Lung (tissue), 17 donors: ENCODE measurements at places on chromosomes 6 and 20. TPM values are rescaled to one million over a fixed set of nuclear protein-coding genes. Genes with fewer than 3 reads are reported as not detected.

DNA sequence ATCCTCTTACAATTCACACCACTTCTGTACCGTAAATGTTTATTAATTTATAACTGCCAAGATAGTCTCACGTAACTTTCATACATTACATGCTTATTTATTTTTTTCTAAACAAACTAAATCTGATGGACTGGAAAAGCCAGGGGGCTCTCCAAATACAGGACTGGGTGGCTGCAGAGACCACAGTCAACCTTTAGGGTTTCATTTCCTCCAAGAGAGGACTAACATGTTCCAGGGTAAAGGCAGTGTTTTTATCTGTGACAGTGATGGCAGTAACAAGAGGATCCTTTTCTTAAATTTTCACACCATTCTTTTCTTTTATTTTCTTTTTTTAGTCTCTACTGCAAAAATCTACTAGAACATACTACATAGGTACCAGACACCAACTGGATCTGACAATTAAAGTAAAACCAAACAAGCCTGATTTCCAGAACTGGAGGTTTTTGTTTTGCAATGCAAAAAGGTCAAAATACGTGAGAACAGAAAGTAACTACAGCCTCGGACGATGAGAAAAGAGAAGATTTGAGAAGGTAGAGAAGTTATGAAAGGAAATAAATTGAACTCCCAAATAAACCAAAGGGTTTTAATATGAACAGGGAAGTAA, 1.2 kb downstream of the LMBRD1 start:
- peak; percentile 67 for DNase-seq
- peaks cover 13% of the 10 kb centered on the region for H3K4me1 ChIP-seq
- peak overlapping the region; percentile 92 for H3K27ac ChIP-seq
- H3K27me3 ChIP-seq: no peaks in the 10 kb centered on the region
- no peaks in the 10 kb centered on the region for H3K36me3 ChIP-seq

DNA sequence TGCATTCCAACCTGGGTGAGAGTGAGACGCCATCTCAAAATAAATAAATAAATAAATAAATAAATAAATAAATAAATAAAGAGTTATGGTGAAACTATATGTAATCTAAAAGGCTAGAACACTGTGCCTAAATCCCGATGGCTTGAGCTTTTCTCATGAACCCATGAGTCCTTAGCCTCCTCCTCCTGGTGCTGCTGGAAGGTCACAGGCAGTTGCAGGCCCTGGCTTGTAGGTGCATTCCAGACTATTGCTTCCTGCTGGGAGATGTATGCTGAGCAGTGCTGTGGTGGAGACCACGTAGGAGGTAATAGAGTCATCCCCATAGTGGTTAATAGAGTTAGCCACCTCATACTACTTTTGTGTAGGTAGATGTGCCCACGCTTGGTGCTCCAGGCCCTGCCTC, 12.5 kb downstream of the PTK7 start:
- peak; percentile 20 for DNase-seq
- no peaks in the 10 kb centered on the region for H3K27me3 ChIP-seq
- no peak overlapping the region for H3K27ac ChIP-seq
- no peaks in the 10 kb centered on the region for H3K36me3 ChIP-seq

Gene MAP7
- 23.4 TPM for total RNA-seq

- H3K4me1 ChIP-seq: no peaks in the 10 kb centered on the region
- no peaks in the 10 kb centered on the region for H3K36me3 ChIP-seq
- no peak for DNase-seq
- no peaks in the 10 kb centered on the region for H3K27me3 ChIP-seq
- no peak overlapping the region for H3K27ac ChIP-seq
- no peak overlapping the region for H3K4me3 ChIP-seq
Observed at GRCh38 chr6:45075246-45075645, 252.9 kb upstream of the RUNX2 start.

DNA sequence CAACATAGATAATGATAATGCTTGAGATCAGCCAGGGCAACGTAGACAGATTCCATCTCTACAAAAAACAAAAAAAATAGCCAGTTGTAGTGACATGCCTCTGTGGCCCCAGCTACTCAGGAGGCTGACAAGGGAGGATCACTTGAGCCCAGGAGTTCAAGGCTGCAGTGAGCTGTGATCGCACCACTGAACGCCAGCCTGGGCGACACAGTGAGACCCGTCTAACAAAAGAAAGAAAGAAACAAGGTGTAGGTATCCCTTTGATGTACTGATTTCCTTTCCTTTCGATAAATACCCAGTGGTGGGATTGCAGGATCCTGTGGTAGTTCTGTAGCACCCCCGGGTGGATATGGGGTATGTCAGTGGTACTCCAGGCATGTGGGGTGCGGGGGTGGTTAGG, 48.2 kb upstream of the ADTRP start:
- H3K36me3 ChIP-seq: no peaks in the 10 kb centered on the region
- H3K27ac ChIP-seq: no peak overlapping the region
- H3K4me3 ChIP-seq: no peak overlapping the region

Gene OR2H1
- not detected for total RNA-seq

GRCh38 chr20:5039255-5039657, 37.9 kb upstream of the SLC23A2 start:
- H3K4me3 ChIP-seq: no peak overlapping the region
- H3K27me3 ChIP-seq: no peaks in the 10 kb centered on the region
- H3K27ac ChIP-seq: no peak overlapping the region
- no peaks in the 10 kb centered on the region for H3K36me3 ChIP-seq

Gene CEBPB
- total RNA-seq: 54.6 TPM

Gene FERMT1
- 2.4 TPM for total RNA-seq

- no peaks in the 10 kb centered on the region for H3K27me3 ChIP-seq
- no peaks in the 10 kb centered on the region for H3K4me1 ChIP-seq
- DNase-seq: peak; percentile 26
- no peak overlapping the region for H3K4me3 ChIP-seq
Observed at GRCh38 chr6:107786709-107787588, 37.2 kb downstream of the SCML4 start.

- peaks cover 15% of the 10 kb centered on the region for H3K4me1 ChIP-seq
- DNase-seq: peak; percentile 39
- peaks cover 30% of the 10 kb centered on the region for H3K27me3 ChIP-seq
Observed at GRCh38 chr20:20362774-20363433, 5.0 kb upstream of the INSM1 start.

DNA sequence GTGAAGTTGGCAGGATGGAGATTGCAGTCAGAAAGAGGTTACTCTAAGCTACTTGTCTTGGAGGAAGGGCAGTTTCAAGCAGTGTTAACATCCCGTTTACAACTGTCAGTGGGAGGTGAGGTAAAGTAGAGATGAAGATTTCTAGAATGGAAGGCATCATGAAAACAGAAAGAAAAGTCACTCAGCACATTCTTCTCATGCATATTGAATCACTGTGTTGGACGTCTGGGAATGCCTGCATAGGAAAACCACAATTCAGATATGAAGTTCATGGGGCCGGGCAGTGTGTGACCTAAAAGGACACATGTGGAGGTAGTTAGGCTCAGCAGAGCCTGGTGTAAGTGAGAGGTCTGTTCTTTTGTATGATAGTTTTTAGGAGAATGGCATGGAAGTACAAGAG, 73.5 kb upstream of the LAMP5 start:
- DNase-seq: no peak
- no peaks in the 10 kb centered on the region for H3K4me1 ChIP-seq
- H3K27me3 ChIP-seq: no peaks in the 10 kb centered on the region
- H3K4me3 ChIP-seq: no peak overlapping the region
- H3K27ac ChIP-seq: no peak overlapping the region
- H3K36me3 ChIP-seq: peaks cover 41% of the 10 kb centered on the region

GRCh38 chr20:51128198-51128597, 105.3 kb upstream of the KCNG1 start:
- no peak overlapping the region for H3K4me3 ChIP-seq
- H3K4me1 ChIP-seq: peaks cover 5% of the 10 kb centered on the region
- no peak overlapping the region for H3K27ac ChIP-seq
- no peaks in the 10 kb centered on the region for H3K36me3 ChIP-seq
- H3K27me3 ChIP-seq: no peaks in the 10 kb centered on the region
- DNase-seq: no peak

Gene HEY2
- 5.2 TPM for total RNA-seq

- peak overlapping the region; percentile 99 for H3K27ac ChIP-seq
- H3K4me1 ChIP-seq: no peaks in the 10 kb centered on the region
- H3K4me3 ChIP-seq: peak overlapping the region; percentile 55
Observed at GRCh38 chr6:31400467-31401289, 2.7 kb upstream of the MICA start.

DNA sequence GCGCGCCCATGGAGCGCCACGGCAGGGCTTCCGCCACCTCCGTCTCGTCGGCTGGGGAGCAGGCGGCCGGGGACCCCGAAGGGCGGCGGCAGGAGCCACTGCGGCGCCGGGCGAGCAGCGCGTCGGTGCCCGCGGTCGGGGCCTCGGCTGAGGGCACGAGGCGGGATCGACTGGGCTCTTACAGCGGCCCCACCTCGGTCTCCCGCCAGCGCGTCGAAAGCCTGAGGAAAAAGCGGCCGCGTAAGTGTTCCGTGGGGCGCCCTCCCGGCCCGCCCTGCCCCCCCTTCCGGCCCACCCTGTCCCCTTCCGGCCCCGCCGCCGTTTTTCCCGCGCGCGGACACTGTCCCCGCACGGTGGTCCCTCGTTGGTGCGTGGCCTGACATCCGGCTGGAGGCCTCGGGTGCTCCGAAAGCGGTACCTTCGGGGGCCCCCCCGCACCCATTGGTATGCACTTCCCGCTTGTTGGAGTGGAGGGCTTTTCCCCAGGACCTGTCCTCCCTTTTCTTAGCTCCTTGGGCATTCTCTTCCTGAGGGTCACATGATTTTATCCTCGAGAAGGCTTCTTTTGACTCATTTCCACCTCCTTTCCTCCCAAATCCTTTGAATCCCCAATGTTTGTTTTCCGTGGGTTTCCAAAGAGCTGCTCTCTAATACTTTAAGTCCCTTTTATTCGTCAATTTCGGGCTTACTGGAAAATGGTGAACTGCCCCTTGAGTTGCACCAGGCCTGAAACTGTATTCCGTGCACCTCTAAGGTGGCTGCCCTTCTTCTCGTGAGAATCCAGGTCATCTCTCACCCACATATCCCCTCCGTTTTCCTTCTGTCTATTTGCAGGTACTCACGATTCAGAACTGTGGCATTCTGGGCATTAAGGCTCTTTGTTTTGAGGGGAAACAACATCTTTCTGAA, 556 bp downstream of the PANK2 start:
- H3K4me1 ChIP-seq: peaks cover 15% of the 10 kb centered on the region
- peak; percentile 44 for DNase-seq
- H3K36me3 ChIP-seq: no peaks in the 10 kb centered on the region
- peak overlapping the region; percentile 95 for H3K27ac ChIP-seq

Gene TSBP1
- not detected for total RNA-seq

GRCh38 chr6:63856271-63856670, 220.7 kb downstream of the PHF3 start:
- H3K4me1 ChIP-seq: no peaks in the 10 kb centered on the region
- no peak overlapping the region for H3K4me3 ChIP-seq
- no peaks in the 10 kb centered on the region for H3K27me3 ChIP-seq
- H3K27ac ChIP-seq: no peak overlapping the region

DNA sequence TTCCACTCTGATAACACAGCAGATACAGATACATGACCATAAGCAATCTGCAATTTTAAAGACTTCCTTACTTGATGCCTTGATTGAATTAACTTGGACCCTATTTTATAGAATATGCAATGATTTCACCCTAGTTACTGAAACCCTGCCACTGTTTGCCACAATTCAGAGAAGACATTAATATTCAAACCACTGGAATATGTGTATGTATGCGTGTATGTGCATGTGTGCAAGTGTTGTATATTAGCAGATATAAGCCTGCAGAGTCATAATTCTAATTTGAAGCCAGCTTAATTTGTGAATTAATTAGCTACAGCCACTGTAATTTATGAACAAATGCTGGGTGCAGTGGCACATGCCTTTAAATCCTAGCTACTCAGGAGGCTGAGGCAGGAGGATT, 9.3 kb downstream of the VNN2 start:
- no peak for DNase-seq
- no peaks in the 10 kb centered on the region for H3K4me1 ChIP-seq
- no peak overlapping the region for H3K27ac ChIP-seq
- no peak overlapping the region for H3K4me3 ChIP-seq
- H3K27me3 ChIP-seq: no peaks in the 10 kb centered on the region

- no peaks in the 10 kb centered on the region for H3K4me1 ChIP-seq
- no peak for DNase-seq
- H3K27ac ChIP-seq: no peak overlapping the region
- no peak overlapping the region for H3K4me3 ChIP-seq
- no peaks in the 10 kb centered on the region for H3K27me3 ChIP-seq
- H3K36me3 ChIP-seq: no peaks in the 10 kb centered on the region
Observed at GRCh38 chr20:59736366-59736765, 132.0 kb downstream of the PHACTR3 start.

GRCh38 chr20:32663335-32664011, 10.3 kb downstream of the C20orf203 start:
- no peaks in the 10 kb centered on the region for H3K27me3 ChIP-seq
- H3K4me1 ChIP-seq: no peaks in the 10 kb centered on the region
- no peaks in the 10 kb centered on the region for H3K36me3 ChIP-seq
- no peak for DNase-seq
- no peak overlapping the region for H3K4me3 ChIP-seq
- H3K27ac ChIP-seq: no peak overlapping the region

Gene OVOL2
- total RNA-seq: 7.8 TPM

GRCh38 chr6:2790588-2791449, 25.6 kb downstream of the WRNIP1 start:
- H3K36me3 ChIP-seq: peaks cover 14% of the 10 kb centered on the region
- DNase-seq: peak; percentile 65
- H3K27me3 ChIP-seq: no peaks in the 10 kb centered on the region
- H3K4me1 ChIP-seq: no peaks in the 10 kb centered on the region
- no peak overlapping the region for H3K4me3 ChIP-seq

GRCh38 chr20:38650010-38650409, 48.4 kb downstream of the ARHGAP40 start:
- no peak overlapping the region for H3K4me3 ChIP-seq
- H3K36me3 ChIP-seq: no peaks in the 10 kb centered on the region
- DNase-seq: no peak
- H3K4me1 ChIP-seq: no peaks in the 10 kb centered on the region
- H3K27ac ChIP-seq: no peak overlapping the region
- H3K27me3 ChIP-seq: peaks cover 21% of the 10 kb centered on the region

GRCh38 chr6:18327626-18328025, 59.5 kb upstream of the RNF144B start:
- no peak for DNase-seq
- H3K36me3 ChIP-seq: no peaks in the 10 kb centered on the region
- H3K4me3 ChIP-seq: no peak overlapping the region
- H3K27me3 ChIP-seq: no peaks in the 10 kb centered on the region
- peak overlapping the region; percentile 45 for H3K27ac ChIP-seq
- no peaks in the 10 kb centered on the region for H3K4me1 ChIP-seq

- H3K4me1 ChIP-seq: no peaks in the 10 kb centered on the region
- H3K4me3 ChIP-seq: no peak overlapping the region
- no peaks in the 10 kb centered on the region for H3K36me3 ChIP-seq
- H3K27ac ChIP-seq: no peak overlapping the region
- H3K27me3 ChIP-seq: no peaks in the 10 kb centered on the region
Observed at GRCh38 chr6:39440039-39440426, 117.5 kb upstream of the KCNK16 start.
